Vagina (tissue), 2 donors: ENCODE measurements at places on chromosomes 4 and X. TPM values are rescaled to one million over a fixed set of nuclear protein-coding genes. Genes with fewer than 3 reads are reported as not detected.

The PAK3 gene
- 2.9 TPM for total RNA-seq

The FAM241A gene
- total RNA-seq: 3.4 TPM

GRCh38 chrX:108221301-108221864, 129.8 kb downstream of the ATG4A start:
- DNase-seq: no peak

DNA sequence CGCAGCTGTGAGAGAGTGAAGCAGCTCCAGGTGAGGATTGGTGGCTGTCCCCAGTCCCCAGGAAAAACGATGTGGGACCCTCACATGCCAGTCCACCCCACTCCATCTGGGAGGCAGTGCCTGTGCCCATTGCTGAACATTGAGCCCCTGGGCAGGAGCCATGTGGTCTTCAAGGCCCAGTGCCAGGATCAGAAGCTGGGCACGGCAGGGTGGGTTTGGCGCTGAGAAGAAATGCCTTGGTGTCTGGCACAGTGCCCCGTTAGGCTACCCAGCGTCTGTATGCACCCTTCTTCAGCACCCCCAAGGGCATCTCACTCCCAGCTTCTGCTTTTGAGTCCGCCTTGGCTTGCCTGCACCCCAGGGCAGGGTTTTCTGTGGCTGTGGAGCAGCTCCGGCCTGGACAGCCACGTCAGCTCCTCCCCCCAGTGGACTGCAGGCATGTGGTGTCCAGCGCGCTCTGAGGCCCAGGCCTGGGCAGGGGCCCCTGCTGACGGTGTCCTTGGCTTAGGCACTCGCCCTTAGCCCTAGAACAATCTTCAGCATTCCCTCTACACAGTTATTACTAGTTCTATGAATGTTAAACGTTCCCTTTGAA, 28.6 kb downstream of the RGS12 start:
- no peak for DNase-seq

DNA sequence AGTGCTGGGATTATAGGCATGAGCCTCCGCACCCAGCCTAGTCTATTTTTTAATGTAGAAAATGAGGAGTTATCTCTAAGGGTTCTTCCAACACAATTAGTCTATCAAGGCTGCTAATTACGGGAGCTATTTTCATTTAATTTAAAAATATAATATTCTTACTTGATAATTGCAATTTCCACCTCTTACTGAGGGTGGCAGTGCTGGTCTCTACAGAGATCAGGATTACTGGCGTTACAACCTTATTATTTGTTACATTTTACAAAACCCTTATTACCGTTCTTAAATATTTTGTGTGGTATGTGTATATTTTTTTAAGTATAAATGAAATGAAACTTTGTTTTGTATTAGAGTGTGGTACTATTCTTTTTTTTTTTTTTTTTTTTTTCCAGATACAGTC, 17.6 kb upstream of the GK start:
- no peak for DNase-seq

DNA sequence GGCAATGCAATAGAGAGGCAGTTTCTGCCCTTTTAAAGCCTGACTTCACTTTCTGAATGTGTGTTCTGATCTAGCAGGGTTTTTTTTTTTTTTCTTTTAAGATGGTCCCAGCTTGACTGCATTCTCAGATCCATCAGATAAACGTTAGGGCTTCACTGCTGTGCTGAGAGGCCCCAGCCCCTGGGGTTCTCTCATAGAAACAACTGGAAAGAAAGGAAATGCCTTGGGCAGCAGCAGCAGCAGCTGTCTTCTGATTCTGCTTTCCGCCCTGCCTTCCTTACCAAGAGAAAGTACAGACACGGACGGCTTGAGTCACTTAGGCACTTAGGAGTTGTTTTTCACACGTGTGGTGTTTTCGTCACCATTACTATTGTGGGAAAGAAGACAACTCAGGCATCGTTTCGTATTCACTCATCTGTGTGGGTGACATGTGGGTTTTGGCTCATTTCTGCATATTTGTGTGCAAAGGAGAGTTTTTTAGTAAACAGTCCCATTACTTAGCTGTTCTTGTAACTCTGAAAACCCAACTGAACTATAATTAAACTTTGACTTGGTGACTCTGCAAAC, 172.0 kb downstream of the PTTG2 start:
- no peak for DNase-seq

DNA sequence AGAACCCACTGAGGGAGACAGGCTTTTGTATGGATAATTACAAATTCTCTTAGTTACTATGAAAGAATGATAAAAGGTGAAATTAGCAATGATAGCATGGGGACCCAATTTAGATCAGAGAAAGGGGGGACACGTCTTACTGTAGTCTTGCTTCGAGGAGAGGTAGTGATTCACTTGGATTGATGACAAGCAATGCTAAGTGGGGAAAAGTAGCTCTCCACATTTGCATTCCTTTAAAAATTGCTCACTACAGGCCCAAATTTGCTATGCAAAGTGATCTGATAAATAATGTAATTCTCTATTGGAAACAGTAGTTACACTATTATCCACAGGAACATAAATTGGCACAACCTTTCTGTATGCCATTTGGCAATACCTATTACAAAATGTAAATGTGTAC, 42.5 kb upstream of the MAP3K15 start:
- DNase-seq: no peak

- DNase-seq: peak; percentile 89
These were observed 252.6 kb downstream of the TMEM47 start for GRCh38 chrX:34404386-34405070.

- no peak for DNase-seq
These were observed 38.8 kb upstream of the ARMCX5 start for GRCh38 chrX:102560423-102561068.

- no peak for DNase-seq
These were observed 84.0 kb downstream of the PABPC4L start for GRCh38 chr4:134117392-134118183.

GRCh38 chrX:106802388-106803275, at the start of gene TBC1D8B:
TBC1D8B (plus strand) TSS chrX:106802673; CDS start chrX:106802854, 181 bp downstream.
- DNase-seq: no peak

GRCh38 chrX:71320126-71320525, 18.6 kb downstream of the ITGB1BP2 start:
- DNase-seq: no peak
